ENCODE measurements at places on chromosomes 12 and 14.
A peak's percentile ranks its signal among the peaks of the same experiment; 100 is the strongest.

DNA sequence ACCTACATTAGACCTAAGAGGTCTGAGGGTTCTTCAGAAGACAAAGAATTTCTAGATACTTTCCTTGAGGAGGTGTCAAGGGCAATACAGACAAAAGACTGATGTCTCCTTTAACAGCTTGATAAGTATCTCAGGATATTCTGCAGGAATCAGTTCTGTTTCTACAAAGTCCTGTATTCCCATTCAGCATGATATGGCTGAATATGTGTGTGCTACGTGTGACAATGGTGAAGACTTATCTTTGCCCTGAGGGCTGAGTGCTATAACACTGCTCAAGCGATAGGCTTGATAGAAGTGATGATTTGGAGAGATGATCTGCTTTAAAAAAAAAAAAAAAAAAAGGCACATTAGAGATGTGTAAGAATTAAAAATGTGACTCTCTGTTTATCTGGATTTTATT, 429.7 kb downstream of the EGLN3 start:
- peaks cover 2% of the 10 kb centered on the region for H3K27me3 ChIP-seq
- no peaks in the 10 kb centered on the region for H3K36me3 ChIP-seq
- no peak overlapping the region for H3K4me3 ChIP-seq
- H3K27ac ChIP-seq: no peak overlapping the region
- no peak for DNase-seq

DNA sequence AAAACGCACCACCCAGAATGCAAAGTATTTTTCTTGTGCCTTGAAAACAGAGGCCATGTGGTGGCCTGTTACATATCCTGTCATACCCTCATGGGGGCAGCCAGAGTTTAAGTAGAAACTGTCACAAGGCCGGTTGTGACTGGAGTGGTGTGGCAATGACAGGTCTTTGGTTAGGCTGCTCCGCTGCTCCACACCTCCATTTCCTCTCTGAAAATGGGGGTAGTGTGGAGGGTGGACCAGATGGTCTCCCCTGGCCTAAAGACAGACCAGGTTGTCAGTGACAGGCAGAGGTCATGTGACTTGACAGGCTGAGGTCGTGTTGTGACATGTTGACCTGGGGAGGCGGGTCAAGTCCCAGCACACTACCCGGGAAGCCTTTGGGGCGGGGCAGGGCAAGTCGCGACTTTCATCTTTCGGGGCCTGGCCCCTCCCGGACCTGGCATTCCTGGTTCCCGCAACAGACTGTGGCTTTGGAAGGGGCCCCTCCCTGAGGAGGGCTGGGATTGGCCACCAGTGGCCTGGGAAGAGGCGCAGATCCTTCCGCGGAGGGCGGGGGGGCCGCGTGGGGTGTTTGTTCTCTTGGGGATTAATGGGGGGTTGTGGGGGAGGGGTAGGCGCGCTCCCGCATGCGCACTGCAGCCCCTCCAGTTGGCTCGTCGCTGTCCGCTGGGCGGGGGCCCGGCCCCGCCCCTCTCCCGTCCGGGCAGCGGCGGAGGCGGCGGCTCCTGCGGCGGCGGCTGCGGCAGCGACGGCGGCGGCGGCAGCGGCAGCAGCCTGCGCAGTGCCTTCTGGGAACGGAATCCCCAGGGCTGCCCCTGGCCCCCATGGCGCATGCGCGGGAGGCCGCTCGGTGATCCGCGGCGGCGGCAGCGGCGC, at the start of gene MBD6:
Gene MBD6, plus strand, starts transcription at position 814 of the 876 bp plus-strand sequence. CDS start 1,480 bp downstream, outside the sequence.
- peak; percentile 94 for DNase-seq
- peaks cover 1% of the 10 kb centered on the region for H3K4me1 ChIP-seq
- peak within 1 kb of the TSS; percentile 88 for H3K27ac ChIP-seq
- H3K36me3 ChIP-seq: no peaks in the 10 kb centered on the region
- peak within 1 kb of the TSS; percentile 76 for H3K4me3 ChIP-seq
- H3K27me3 ChIP-seq: no peaks in the 10 kb centered on the region

DNA sequence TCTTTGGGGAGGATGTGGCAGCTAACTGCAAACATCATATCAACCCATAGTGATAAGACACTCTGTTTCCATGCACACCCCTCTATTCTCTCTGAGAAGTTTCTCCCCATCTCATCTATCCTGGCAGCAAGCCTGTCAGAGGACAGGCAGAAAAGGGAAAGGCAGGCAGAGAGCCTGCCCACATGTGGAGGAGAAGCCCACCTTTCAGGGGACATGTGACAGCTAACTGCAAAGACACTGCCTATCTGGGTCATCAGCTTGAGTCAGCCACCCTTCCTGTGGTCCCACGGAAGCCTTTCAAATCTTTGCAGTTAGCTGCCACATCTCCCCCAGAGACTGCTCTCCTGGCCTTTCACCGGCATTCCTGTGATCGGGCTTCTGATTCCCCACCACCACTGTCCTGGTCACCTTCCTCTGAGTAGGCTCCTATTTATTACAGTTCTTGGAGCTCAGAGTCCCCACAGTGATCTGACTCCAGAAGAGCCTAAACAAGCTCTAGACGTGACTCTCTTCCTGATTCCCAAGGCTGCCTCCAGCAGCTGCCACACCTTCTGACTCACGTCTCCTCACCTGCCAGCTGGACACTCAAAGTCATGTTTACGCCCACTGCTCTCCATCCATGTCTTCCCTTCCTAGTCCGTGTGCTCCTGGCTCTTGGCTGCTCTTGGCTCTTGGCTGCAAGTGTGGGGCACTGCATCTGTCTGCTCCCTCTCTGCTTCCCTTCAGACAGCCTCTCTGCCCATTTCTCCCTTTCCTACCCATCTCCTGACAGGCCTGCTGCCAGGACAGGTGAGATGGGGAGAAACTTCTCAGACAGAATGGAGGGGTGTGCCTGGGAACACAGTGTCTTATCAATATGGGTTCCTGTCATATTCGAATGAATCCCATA, 7.5 kb upstream of the KRT1 start:
- no peaks in the 10 kb centered on the region for H3K4me1 ChIP-seq
- no peaks in the 10 kb centered on the region for H3K36me3 ChIP-seq
- peaks cover 2% of the 10 kb centered on the region for H3K27me3 ChIP-seq
- H3K4me3 ChIP-seq: no peak overlapping the region
- no peak for DNase-seq

GRCh38 chr12:16568873-16569272, 37.1 kb downstream of the LMO3 start:
- H3K4me1 ChIP-seq: no peaks in the 10 kb centered on the region
- DNase-seq: no peak
- H3K36me3 ChIP-seq: no peaks in the 10 kb centered on the region
- no peak overlapping the region for H3K27ac ChIP-seq
- no peak overlapping the region for H3K4me3 ChIP-seq
- H3K27me3 ChIP-seq: no peaks in the 10 kb centered on the region

- no peaks in the 10 kb centered on the region for H3K27me3 ChIP-seq
- H3K4me1 ChIP-seq: peaks cover 5% of the 10 kb centered on the region
- H3K36me3 ChIP-seq: peaks cover 5% of the 10 kb centered on the region
- peak overlapping the region; percentile 37 for H3K27ac ChIP-seq
Measured at GRCh38 chr12:95473231-95473883, 595 bp upstream of the METAP2 start.

DNA sequence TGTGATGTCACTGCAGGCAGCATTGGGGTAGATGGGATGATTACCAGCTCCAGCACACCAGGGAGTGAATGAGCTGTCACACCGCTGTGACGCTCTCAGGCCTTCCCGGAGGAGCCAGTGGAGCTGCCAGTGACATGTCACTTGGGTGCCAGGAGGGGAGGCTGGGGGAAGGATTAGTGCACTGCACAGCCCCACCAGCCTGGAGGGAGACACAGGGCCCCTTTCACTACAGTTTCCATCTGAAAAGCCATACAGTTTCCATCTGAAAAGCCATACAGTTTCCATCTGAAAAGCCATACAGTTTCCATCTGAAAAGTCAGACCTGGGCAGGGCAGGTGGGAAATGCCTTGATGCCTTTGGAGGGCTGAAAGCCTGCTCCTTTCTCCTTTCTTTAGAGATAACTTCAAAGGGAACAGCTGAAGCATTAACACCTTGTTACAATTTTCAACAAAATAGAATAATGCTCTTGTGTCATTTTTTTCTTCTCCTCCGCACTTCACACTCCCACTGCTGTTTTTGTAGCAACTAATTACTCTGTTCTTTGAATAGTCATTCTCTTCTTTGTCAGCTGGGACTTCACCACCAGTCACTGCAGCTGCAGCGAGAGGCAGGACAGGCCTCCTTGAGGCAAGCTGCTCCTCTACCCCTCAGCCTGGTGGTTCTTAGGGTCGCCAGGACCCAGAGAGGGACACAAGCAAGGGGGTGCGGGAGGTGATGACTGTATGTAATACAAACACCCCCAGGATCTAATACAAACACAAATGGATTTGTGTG, 256.9 kb upstream of the RGS6 start:
- no peaks in the 10 kb centered on the region for H3K27me3 ChIP-seq
- H3K4me3 ChIP-seq: no peak overlapping the region
- DNase-seq: no peak
- no peak overlapping the region for H3K27ac ChIP-seq

GRCh38 chr14:105163040-105163742, 5.4 kb downstream of the JAG2 start:
- H3K36me3 ChIP-seq: no peaks in the 10 kb centered on the region
- no peak overlapping the region for H3K27ac ChIP-seq
- no peak for DNase-seq
- no peaks in the 10 kb centered on the region for H3K27me3 ChIP-seq
- no peak overlapping the region for H3K4me3 ChIP-seq

- H3K4me1 ChIP-seq: no peaks in the 10 kb centered on the region
- H3K4me3 ChIP-seq: no peak overlapping the region
- no peak for DNase-seq
Measured at GRCh38 chr12:31263661-31264060, 62.3 kb downstream of the SINHCAF start.

DNA sequence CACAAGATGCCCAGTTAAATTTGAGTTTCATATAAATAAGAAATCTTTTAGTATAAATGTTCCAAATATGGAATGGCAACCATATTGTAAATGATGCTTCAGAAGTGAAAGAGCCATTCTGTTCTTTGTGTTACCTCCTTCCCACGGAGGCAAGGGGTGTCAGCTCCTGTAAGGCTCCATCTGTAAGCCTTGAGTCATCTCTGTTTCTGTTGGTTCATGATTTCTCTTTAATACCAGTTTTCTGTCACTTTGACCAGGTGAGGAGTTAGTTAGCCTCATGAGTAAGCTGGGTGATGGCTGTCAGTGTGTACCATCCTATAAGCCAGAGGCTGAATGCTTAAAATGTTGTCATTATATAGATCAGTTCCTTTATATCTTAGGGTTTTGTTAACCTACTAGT, 61.9 kb downstream of the TMEM30B start:
- H3K36me3 ChIP-seq: no peaks in the 10 kb centered on the region
- H3K27me3 ChIP-seq: no peaks in the 10 kb centered on the region
- H3K27ac ChIP-seq: no peak overlapping the region
- H3K4me3 ChIP-seq: no peak overlapping the region
- H3K4me1 ChIP-seq: no peaks in the 10 kb centered on the region

DNA sequence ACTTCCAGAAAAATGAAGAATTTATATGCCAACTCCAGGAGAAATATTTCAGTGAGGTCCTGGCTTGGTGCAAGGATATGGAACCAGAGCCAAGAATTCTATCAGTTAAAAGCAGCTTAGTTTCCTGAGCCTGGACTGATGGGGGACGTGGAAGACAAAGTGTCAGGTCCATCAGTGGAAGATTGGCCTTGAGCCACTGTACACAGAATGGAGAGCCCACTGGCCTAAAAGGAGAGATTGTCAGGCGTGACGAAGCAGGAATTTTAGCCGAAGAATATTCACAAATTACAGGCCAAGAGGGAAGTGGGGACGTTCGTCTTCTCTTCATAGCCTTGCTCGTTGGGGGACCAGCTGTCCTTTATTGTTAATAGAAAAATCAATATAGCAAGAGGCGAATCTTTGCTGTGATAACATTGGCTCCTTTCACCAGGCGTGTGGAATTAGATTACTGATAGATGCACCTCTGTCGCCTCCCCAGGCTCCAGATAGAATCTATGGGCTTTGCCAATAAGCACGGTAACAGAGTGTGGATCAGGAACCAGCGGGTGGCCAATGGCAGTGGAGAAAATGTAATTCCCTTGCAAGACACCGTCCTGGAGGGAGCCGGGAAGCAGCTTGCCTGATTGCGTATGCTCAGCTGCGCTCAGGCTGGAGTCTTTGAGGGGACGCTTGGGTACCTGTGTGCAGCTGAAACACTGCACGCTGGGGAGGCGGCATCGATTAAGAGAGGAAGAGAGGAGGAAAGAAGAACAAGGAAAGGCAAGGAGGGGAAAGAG, 56.4 kb downstream of the TMEM132C start:
- H3K36me3 ChIP-seq: no peaks in the 10 kb centered on the region
- H3K27ac ChIP-seq: no peak overlapping the region
- no peaks in the 10 kb centered on the region for H3K27me3 ChIP-seq
- no peak overlapping the region for H3K4me3 ChIP-seq
- no peaks in the 10 kb centered on the region for H3K4me1 ChIP-seq
- no peak for DNase-seq

GRCh38 chr14:32823706-32824105, 115.0 kb upstream of the NPAS3 start:
- no peak overlapping the region for H3K27ac ChIP-seq
- no peak for DNase-seq
- no peaks in the 10 kb centered on the region for H3K27me3 ChIP-seq
- peaks cover 5% of the 10 kb centered on the region for H3K4me1 ChIP-seq

GRCh38 chr12:101877806-101878242, 444 bp downstream of the DRAM1 start:
- DNase-seq: no peak
- H3K4me3 ChIP-seq: peak overlapping the region; percentile 60
- peak overlapping the region; percentile 96 for H3K27ac ChIP-seq
- no peaks in the 10 kb centered on the region for H3K4me1 ChIP-seq
- no peaks in the 10 kb centered on the region for H3K36me3 ChIP-seq

DNA sequence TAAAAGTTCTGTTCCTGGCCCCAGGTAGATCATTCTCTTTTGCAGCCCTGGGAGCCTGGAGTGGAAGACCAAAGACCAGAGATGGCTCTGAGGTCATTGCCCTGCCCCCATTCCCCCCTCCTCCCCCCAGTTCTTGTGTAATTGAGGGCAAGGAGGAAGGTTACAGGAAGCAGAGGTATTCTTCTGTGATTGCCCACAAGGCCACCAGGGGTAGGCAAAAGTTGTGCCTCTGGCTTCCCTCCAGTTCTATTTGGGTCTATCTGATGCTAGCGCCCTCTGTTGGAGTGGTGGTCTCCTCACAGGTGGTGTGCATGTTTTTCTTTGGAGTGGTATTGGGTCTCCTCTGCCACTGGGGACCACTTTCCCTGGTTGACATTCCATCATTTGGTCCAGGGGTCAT, 41.2 kb upstream of the CRY1 start:
- H3K4me1 ChIP-seq: no peaks in the 10 kb centered on the region
- no peak for DNase-seq
- no peaks in the 10 kb centered on the region for H3K27me3 ChIP-seq
- no peak overlapping the region for H3K27ac ChIP-seq
- H3K36me3 ChIP-seq: no peaks in the 10 kb centered on the region
